ENCODE measurements at places on chromosomes 6 and 20. TPM values are rescaled to one million over a fixed set of nuclear protein-coding genes. Genes with fewer than 3 reads are reported as not detected.

Gene OR10C1
- not detected for total RNA-seq

Gene MRAP2
- total RNA-seq = not detected

Gene NKX2-4
- total RNA-seq = not detected

- peaks cover 23% of the 10 kb centered on the region for H3K4me1 ChIP-seq
- DNase-seq = no peak
- H3K36me3 ChIP-seq = peaks cover 4% of the 10 kb centered on the region
- H3K27ac ChIP-seq = no peak overlapping the region
- H3K4me3 ChIP-seq = no peak overlapping the region
- H3K27me3 ChIP-seq = no peaks in the 10 kb centered on the region
These were observed 191.2 kb upstream of the PREP start for GRCh38 chr6:105593805-105594671.

DNA sequence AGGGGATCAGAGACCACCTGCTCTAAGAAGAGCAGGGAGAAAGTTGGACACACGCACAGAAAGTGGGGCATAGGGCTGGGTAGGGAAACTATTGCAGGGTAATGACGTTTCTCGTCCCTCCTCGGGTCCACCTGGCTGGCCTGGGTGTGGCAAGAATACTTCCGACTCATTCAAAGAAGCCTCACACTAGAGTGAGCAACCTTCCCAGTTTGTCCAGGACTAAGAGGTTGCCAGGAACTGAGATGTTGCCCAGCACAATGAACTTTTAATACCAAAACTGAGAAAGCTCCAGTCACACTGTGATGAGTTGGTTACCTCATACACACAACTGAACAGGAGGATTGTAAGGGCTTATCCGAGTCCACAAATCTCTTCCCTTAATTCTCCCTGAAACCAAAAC lies 74.5 kb upstream of the ADGRF1 start:
- H3K4me1 ChIP-seq = no peaks in the 10 kb centered on the region
- no peak for DNase-seq
- H3K4me3 ChIP-seq = no peak overlapping the region
- H3K27me3 ChIP-seq = peaks cover 27% of the 10 kb centered on the region
- H3K27ac ChIP-seq = no peak overlapping the region

Gene LAMP5
- total RNA-seq = 1.0 TPM
